Activated CD4-positive, alpha-beta T cell treated with anti-CD3 and anti-CD28 coated beads, Interleukin-2, amount 50 U/mL, for 24 hours (primary cell): ENCODE measurements at places on chromosomes 7 and 10.
A peak's percentile ranks its signal among the peaks of the same experiment; 100 is the strongest.

DNA sequence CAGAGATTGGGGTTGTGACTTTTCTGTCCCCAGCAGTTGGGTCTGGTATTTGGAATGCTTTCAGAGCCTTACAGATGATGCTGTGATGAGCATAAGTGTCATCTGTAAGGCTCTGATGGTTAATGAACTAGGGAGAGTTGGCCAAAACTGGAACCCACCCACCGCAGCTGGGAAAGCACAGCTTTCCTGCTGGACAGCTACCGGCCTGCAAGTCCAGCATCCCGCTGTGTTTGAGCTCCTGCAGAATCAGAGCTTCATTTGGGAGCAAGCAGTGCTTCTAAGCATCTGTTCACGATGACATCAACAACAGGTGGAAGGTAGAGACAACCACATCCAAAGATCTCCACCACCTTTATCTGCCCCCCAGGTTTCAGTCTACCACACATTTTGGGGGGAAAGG, 11.7 kb downstream of the UCN3 start:
- DNase-seq, result no peak

DNA sequence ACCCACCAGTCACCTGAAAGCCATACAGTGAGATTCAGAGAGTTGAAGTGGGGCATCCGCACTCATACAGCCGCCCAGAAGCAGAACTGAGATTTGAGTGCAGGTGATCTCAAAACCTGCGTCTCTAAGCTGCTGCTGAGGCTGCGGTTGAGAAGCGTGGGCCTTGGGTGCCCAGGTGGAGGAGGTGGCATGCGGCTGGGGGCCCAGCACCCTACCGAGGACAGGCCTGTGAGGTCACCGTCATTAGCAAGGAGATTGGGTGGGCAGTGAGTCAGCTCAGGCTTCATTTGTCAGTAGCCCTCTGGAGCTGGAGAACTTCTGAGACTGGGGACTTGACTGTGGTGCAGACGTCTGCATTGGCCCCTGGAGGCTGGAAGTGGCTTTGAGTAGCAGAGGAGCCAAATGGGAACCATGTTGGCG, 29.8 kb downstream of the ZMIZ1 start:
- no peak for DNase-seq

GRCh38 chr10:73032536-73032935, 64.1 kb downstream of the P4HA1 start:
- DNase-seq, result no peak

GRCh38 chr7:100516135-100516812, 22.7 kb upstream of the AGFG2 start:
- DNase-seq, result peak; percentile 12

GRCh38 chr10:66782776-66783175, 143.1 kb upstream of the LRRTM3 start:
- no peak for DNase-seq

DNA sequence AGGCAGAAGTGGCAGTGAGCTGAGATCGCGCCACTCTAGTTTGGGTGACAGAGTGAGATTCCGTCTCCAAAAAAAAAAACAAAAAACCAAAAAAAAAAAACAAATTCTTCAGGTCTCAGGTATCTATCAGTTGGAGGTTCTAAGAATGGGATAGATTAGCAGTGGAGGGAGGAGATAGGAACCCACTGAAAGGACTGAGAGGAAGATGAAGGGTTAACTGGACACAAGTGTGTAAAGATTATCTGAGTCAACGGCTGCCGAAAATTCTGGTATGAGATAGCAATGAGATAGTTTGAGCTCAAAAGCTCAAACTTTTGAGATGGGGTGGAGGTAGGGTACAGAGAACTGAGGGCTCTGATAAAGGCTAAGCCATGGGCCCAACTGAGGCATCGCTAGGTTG, 12.8 kb downstream of the ZNF467 start:
- DNase-seq, result no peak
